ENCODE measurements at places on chromosomes 16 and 17. TPM values are rescaled to one million over a fixed set of nuclear protein-coding genes. Genes with fewer than 3 reads are reported as not detected.

The PRSS53 gene
- 0.72 TPM for total RNA-seq

The ETV4 gene
- total RNA-seq, result 75.9 TPM

The CDH11 gene
- 4.2 TPM for total RNA-seq

The MT1F gene
- not detected for total RNA-seq

The CNTD1 gene
- total RNA-seq, result 0.13 TPM

The TBC1D3I gene
- total RNA-seq, result not detected

The SMTNL2 gene
- not detected for total RNA-seq

The TBC1D28 gene
- not detected for total RNA-seq

The STX8 gene
- total RNA-seq, result 40.0 TPM

The ATP2A3 gene
- total RNA-seq, result 0.03 TPM
